EH (cell line): ENCODE measurements at places on chromosomes 6 and 20.

GRCh38 chr6:36598739-36599318 is 4.7 kb downstream of the SRSF3 start:
- DNase-seq, result no peak

GRCh38 chr6:38068854-38069590 is 249.5 kb downstream of the ZFAND3 start:
- peak; percentile 22 for DNase-seq

GRCh38 chr20:20255099-20255498 is 112.8 kb upstream of the INSM1 start:
- no peak for DNase-seq

DNA sequence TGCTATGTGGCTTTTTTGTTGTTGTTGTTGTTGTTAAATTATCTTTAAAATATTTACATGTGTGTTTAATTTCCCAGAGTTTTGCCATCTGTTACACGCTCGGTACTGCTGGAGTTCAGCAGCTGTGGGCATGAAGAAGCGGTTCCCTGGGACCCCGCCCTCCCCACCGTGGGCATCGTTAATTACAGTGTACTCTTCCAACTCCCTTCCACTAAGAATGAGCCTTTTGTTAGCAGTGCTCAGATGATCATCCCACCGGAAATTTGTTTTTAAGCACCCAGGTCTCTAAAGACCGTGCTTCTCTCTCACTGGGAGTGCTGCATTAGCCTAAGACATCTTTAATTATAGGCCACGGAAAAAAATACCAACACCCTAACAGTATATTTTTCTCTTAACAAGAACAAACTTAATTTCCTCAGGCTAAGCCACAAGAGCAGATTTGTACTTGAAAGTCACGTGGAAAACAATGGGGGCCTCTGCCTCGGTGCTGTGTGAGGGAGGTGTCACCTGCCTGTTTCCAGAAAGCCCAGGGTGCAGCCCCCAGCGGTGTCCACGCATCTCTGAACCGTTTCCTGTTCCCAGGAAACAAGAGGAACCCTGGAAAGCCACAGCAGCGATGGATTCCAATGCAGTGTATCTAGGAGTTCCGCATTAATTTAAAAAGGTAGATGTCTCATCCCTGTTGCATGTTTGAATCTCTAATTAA is 113.3 kb upstream of the FRMD1 start:
- no peak for DNase-seq

GRCh38 chr6:109902870-109903269 is 75.2 kb upstream of the GPR6 start:
- no peak for DNase-seq

- DNase-seq, result no peak
Observed at GRCh38 chr6:52103623-52104022, 16.2 kb upstream of the PKHD1 start.

DNA sequence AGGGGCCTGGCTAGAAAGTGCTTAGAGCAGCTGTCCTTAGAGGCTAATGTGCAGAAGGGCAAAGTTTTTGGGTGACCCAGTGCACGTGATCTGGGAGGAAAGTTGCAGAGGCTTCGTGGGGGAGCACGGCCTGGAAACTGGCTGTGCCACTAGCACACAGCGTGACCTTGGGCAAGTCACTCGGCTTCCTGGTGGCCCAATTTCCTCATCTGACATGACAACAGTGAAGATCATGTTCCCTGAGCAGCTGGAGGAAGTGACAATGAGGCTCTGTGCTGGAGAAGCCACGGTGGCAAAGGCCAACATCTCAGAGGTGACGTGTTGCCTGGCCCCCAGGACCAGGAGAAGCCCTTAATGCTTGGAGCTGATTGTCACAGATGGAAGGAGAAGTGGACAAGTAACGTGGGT is 99.5 kb downstream of the FOXC1 start:
- no peak for DNase-seq

- no peak for DNase-seq
Observed at GRCh38 chr20:17822540-17823408, 123.0 kb downstream of the BANF2 start.

- DNase-seq, result no peak
Observed at GRCh38 chr6:161918109-161918531, 644.3 kb upstream of the AGPAT4 start.

DNA sequence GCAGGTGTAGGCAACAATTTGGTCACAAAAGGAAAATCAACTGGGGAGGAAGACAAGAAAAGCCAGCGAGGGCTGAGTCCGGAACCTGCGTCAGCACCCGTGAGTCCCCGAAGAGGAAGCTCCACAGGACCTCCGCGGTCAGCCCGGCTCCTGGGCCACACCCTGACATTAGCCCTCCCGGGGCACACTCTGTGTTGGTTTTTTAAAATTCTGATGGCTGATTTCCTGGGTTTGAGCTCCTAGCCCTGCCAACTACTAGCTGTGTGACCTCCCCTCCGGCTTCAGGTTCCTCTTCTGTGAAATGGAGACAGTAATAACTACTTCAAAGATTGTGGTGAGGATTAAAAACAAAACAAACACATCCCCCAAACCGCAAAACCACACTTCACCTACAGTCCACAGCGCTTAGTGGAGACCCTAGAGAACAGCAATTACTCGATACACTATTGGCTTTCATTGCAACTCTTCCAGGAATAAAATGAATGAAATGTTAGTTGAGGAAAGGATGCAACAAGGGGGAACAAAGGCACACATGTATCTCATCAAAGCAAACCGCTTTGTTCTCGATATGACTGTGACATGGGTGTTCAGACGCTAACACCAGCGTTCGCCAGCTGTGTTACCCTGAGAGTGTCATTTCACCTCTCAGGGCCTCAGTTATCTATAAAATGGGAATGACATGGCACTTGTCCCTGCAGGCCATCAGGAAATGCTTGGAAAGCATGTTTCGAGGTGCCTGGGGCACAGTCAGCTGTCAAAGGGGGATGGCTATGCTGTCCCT is 985 bp downstream of the ZBP1 start:
- no peak for DNase-seq

DNA sequence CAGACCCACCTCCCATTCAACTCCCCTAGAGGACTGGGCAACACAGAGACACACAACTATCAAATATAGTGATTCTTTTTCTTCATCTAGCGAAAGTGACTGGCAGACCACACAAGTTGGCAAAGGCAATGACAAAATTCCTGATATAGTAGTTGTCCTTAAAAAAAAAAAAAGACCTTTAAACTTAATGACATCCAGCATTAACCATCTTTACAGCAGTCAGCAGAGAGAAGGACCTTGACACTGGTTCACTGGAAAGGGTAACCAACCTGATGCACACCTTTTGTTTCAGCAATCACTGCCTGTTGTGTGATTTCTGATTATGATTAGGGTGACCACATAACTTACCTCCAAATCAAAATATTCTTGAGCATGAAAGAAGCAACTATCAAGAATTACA is 1.7 kb upstream of the CNKSR3 start:
- DNase-seq, result no peak

DNA sequence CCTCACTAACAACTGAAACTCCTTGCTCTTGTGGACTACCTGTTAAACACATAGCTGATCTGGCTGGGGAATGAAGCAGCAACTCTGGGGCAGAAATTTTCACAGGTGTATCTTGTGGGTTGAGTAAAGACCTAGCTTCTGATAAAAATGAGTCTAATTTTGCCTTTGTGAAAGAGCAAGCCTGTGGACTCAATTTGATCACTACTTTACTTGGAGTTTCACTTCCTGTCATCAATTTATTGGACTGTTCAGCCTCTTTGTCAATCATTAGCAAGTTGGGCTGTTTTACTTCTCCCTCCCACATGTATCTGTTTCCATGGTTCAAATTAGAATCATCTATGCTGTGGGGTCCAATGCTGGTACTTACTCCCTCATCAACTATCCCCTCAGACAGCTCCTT is 29.6 kb upstream of the CRIP3 start:
- DNase-seq, result no peak
